ENCODE measurements at places on chromosomes 3 and 15.

DNA sequence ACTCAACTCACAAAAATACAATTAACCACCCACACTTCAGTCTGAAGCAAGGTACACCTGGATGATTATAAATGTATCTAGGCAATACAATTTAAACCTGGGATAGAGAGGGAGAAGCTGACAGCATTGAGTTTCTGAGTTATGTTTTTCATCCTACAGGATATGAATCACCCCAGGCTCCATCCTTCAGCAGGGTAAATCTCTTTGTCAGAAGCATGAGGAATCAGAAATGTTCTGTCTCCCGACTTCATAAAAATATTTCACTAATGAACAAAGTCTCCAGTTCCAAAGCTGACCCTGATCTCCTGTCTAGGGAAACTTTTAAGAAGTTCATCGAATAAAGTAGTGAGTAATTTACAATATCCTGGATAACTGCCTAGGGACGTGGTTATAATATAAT is 25.5 kb upstream of the FRMD4B start:
- peak; percentile 20 for DNase-seq

- no peak for DNase-seq
These were observed 14.6 kb upstream of the PRICKLE2 start for GRCh38 chr3:64239841-64240240.

DNA sequence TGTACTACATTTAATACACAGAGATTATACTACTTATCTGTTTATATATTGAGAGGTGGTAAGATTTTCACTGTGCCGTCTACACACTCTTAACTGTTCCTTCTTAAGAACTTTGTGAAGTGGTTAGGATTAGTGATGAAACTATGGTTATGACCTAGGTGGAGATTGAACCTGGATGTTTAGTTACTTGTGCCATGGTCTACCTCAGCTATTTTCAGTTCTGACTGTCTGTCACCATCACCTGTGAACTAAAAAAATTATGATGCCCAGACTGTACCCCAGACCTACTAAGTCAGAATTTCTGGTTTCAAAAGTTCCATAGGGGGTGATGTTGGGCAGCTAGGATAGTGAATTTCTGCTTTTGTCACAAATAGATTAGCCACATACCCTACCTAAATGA is 6.4 kb downstream of the RASA2 start:
- DNase-seq = no peak

- DNase-seq = peak; percentile 20
These were observed 995.3 kb downstream of the OTOL1 start for GRCh38 chr3:162491952-162492351.

DNA sequence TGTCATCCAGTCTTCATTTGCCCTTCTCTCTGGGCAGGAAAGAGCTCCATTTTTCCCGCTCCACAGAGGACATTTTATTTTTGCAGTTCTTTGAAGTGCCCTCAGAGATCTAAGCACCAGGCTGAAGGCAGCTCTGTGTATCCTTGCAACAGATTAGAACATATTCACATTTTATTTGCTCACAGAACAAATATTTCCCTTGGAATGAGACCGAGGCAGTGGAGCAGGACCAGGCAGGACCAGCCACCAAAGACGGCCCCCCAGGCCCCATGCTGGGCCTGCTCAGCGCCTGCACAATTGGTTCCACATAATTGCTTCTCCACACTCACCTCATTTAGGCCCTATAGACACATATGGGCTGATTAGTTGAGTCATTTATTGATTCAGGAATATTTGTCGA is 15.7 kb upstream of the ETV5 start:
- no peak for DNase-seq

- peak; percentile 70 for DNase-seq
These were observed 17.8 kb upstream of the NR2E3 start for GRCh38 chr15:71792521-71792920.

GRCh38 chr3:139934613-139935015 is 371 bp upstream of the CLSTN2 start:
- no peak for DNase-seq

DNA sequence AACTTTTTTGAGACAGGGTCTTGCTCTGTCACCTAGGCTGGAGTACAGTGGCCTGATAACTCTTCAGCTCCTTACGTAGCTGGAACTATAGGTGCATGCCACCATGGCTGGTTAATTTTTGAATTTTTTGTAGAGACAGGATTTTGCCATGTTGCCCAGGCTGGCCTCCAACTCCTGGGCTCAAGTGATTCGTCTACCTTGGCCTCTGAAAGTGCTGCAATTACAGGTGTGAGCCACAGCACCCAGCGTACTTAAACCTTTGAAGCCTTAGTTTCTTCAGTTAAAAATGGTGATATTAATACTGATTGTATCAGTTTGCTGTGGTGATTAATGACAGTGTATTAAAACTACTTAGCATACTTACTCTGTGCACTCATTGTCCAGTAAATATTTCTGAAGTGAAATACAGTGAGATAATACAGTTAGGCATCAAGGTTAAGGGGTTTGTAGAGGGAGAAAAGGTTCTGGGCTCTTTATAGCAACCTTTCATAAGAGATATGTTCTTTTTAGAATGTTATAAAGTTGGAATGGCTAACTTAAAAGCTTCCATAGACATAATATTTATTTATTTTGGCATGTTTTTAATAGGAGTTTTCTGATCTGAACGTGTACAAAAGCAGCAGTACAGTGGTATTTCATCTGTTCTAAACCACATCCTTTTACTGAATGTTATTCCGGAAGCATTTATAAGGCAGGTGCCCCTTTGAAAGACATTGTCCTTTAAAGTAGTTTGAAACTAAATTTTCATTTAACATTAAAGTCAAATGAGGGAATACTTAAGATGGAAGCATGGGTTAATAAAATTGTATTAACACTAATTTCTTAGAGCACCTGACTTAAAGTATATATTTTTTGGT is 23.6 kb downstream of the NCK1 start:
- DNase-seq = no peak

DNA sequence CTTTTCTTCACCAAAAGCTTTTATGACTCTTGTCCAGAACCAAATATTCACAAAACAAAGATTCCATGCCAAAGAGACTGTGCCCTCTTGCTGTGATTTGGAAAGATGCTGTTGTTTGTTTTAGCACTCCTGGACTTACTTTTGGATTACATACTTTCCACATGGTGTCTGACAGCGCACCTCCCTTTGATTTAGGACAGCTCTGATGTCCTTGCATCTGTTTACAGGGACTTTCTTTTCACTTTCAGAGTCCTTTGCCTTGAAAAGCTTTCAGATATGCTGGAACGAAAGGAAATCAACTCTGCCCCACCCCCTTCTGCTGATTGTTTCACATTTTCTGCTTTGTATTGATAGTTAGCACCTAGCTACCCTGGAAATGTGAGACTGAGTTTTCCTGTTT is 133.0 kb upstream of the NR2E3 start:
- DNase-seq = no peak

DNA sequence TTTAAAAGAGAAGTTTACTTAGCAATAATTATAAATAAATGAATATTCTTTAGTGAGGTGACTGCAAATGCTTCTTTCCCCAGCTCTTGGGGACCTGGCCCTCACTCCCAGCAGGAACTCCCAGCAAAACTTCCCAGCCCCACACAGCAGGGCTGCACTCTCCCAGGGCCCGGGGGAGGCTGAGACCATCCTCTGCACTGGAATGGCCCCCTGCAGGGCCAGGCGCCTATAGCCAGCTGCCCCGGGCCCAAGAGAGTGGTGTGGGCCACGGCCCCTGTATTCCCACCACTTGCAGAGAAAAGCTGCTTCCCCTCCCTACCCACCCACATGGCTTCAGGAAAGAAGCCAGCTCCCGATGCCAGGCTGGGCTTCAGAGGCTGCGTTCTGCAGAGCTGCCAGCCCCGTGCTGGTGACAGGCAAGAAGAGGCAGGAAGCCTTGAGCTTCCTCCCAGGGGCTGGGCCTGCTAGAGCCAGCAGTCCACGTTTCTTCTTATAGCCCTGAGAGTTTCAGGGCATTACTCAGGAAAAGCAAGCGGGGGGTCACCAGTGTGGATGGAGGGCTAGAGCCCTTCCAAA is 20.0 kb downstream of the IDH2 start:
- no peak for DNase-seq

- DNase-seq = peak; percentile 78
These were observed 21.0 kb downstream of the GLB1 start for GRCh38 chr3:33075995-33076394.

GRCh38 chr3:140629357-140630137 is 48.3 kb upstream of the TRIM42 start:
- DNase-seq = peak; percentile 92

GRCh38 chr15:63065262-63066221 is 23.0 kb downstream of the TPM1 start:
- DNase-seq = no peak

- peak; percentile 2 for DNase-seq
These were observed 406 bp upstream of the GABRB3 start for GRCh38 chr15:26773067-26773877.

- DNase-seq = peak; percentile 57
These were observed 516.9 kb upstream of the TBL1XR1 start for GRCh38 chr3:177713928-177714900.

DNA sequence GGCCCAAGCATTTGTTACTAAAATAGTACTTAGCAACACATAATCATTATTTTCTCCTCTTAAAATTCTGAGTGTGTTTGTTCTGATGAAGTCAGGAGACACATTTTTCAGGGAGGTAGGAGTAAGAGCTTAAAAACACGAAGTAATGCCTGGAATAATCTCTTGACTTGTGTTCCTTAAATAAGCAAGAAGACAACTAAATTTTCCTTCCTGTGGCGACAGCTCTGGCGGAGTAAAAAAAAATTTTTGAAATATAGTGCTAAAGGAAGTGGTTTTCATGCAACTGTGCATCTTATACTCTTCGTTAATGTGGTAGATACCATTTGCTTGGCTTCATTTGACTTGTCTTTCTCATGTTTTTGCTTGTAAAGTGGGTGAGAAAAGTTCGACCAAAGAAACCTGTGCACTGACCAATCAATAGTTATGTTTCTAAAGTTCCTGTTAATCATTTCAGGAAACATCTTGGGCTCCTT is 11.1 kb upstream of the MBNL1 start:
- no peak for DNase-seq

GRCh38 chr3:67468511-67468910 is 185.9 kb downstream of the SUCLG2 start:
- DNase-seq = no peak

- DNase-seq = no peak
These were observed 221.8 kb upstream of the TPRG1 start for GRCh38 chr3:188949996-188950395.

DNA sequence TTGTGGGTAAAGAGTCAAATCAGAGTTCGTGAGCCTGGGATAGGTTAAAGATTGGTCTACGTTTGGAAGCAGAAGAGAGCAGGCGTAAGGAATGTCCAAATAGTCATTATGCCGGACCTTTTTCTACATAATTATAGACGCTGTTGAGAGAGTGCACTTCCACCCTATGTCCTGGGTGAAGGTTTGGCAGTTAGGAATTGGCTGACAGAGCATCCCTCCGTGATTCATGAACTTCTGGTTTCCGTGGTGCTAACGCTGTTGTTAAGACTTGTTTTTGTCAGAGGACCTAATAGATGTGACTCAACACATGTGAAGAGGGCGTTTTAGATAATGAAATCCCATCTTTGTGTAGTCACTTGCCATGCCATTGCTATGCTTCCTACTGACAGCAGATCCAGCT is 1.1 kb downstream of the EAF1 start:
- peak; percentile 74 for DNase-seq

DNA sequence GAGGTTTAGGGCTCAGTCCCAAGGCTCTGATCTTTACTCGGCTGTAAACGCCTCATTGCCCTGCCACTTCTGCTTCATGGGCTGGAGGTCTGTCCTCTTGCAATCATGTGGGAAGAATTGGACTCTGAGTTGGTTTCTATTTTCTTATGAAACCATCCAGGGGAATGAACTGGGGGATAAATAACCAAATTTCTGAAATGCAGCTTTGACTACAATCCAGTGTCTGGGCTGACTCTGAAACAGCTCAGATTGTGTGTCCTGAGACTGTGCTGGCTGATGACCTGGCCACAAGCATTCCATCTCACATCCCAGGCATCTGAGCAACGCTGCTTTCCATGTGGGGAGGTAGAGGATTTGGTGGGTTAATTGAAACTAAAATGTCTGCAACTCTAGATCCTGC is 71.0 kb upstream of the GALNT15 start:
- peak; percentile 99 for DNase-seq

All from AG10803 (cell line).